NCI-H2107 (cell line): ENCODE measurements at places on chromosomes 13 and 19.

DNA sequence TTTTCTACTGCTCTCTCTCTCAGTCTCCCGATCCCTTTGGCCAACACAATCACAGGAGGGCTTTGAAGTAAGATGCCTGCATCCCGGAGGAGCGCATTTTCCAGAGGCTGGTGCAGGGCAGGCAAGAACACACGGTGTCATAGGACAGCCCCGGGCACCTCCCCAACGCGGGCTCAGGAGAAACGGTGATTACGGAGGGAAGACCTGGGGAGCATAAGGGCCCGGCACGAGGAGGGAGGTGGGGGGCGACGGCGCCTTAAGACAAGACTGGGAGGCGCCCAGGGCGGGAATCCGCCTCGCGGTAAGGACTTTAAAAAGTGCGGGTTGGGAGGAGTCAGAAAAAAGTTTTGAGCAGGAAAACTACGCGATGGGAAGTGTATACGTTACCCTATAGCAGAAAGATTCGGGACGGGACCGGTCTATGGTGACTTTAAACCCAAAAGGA is 18.7 kb upstream of the ZNF888 start:
- DNase-seq, result no peak

DNA sequence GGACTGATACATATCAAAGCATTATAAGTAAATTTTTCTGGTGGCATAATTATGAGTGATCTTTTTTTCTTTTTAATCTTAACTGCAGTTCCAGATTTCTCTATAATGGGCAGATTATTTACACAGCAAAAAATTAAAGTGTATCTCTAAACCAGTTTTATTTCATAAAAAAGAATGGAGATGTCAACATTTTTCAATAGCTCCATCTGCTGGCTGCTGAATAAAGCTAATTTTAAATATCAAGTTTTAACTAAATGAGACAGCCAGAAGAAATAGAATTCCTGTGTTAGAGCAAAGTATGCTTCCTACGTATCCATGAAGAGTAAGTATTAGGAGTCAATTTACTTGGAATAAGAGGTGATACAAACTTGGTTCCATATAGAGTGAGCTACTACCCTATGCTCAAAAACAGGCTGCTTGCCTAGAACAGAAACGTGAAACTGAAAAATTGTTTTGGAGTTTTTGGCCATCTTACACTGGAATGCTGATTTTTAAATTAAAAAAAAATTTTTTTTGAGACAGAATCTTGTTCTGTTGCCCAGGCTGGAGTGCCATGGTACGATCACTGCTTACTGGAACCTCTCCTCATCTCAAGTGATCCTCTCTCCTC is 5.0 kb upstream of the PDS5B start:
- no peak for DNase-seq

DNA sequence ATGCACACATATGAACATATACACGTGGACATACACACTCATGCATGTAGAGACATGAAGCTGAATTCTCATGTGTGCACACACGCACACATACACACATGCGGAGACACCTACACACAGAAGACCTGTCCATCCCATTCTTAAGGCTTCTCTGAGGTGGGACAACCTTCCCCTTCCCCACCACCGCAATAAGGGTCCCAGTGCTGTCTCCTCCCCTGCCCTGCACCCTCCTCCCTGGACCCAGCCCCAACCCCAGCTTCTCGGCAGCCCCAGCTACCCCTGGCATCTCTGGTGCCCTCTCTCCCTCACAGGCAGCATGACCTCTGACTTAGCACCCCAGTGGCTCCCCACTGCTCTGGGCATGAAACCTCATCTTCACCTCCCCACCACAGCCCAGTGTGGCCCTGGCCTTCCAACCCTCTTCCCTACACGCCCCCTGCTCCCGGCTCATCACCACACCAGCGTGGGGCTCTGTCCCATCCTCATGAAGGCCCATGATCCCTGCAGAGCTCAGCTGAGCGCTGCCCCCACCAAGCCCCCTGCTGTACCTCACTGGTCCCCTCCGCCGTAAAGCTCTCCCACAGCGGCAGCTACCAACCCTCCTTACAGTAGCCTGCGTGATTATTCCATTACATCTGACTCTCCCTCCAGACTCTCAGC is 204.1 kb upstream of the ZNF536 start:
- DNase-seq, result no peak

GRCh38 chr13:33582121-33582520 is 235.8 kb upstream of the RFC3 start:
- DNase-seq, result no peak

- DNase-seq, result no peak
Observed at GRCh38 chr19:8552810-8553209, 24.4 kb downstream of the MYO1F start.
